Stimulated activated CD4-positive, alpha-beta T cell treated with anti-CD3 and anti-CD28 coated beads, Interleukin-12 subunit alpha, Interleukin-12 subunit beta, amount 100 ng/mL, for 24 hours (primary cell): ENCODE measurements at places on chromosomes 1 and 21.
A peak's percentile ranks its signal among the peaks of the same experiment; 100 is the strongest.

DNA sequence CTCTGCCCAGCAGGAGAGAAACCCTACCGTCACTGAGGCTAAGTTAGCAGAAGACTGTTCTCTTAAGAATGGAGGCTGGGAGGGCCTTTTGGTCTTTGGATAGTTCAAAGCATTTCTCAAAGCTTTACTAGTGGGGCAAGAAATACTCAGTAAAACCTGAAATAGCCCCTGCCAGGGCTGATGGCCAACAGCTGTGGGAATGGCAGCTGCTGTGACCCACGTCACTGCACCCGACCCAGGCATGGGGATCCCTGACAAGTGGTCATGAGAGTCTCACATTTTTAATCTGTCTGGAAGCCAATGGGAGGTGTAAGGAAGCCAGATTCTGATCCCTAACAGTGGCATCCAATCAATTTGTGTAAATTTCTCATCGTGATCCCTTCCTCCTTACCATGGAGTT is 44.5 kb upstream of the ENAH start:
- DNase-seq = no peak

DNA sequence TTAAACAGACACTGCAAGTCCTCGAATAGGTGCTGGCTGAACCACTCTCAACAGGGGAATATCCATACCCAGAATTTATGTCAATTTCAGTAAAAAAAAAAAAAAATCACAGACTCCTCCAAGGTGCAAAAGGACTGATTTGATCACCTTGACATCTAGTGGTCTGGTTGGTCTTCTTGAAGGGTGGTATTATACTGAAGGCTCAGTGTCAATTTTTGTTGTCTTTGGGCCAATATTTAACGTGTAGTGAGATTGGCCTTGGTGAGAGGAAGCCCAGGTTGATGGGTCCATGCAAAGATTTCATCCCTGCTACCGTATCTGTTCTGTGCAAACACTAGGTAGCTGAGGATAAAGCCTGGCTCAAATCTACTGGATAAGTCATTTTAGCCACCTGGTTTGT is 4.0 kb upstream of the GBP5 start:
- no peak for DNase-seq

DNA sequence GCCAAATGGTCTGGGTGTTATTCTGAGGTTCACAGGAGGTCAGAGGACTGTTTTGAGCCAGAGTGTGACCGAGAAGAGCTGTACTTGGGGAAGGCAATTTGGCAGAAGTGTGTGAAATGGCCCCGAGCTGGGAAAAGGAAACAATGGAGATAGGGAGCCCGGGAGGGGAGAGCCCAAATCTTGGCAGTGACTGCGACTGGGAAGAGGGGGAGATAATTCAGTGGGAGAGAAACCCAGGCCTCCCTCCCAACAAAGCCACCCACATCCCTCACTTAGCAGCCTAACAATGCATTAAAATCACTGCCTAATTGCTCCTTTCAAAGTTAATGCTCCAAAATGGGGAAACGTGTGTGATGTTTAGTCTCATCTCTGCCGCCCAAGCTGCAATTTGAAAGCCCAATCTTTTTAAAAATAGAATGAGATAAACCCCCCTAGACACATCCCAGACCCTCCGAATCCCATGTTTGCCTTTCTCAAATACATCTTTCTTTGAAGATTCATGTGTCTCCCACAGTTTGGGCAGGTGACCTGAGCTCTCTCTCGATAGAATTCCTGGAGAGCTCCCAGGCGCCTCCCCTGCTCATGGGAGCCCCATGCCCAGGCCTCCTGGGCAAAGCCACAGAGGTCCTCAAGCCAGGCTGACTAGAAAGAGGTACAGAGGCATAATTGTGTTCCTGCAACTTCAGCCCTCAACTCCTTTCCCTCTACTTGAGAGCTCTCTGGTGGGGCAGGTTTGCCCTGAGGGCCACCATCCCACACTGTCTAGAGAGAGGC is 17.3 kb downstream of the LRRC52 start:
- DNase-seq = no peak

DNA sequence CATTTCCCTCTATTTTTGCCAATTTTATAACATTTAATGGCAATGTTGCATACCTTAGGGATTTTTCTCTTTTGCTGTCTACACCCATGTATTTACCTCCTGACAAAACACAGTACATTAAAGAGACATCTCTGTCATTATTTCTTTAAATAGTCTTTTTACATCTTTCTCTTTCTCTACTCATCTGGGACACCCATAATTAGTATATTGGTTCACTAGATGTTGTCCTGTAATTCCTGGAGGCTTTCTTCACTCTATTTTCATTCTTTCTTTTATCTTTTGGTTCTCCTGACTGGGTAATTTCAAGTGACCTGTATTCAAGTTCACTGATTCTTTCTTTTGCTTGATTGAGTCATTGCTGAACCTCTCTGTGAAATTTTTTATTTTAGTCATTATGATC is 74.3 kb downstream of the FCRL5 start:
- DNase-seq = no peak

DNA sequence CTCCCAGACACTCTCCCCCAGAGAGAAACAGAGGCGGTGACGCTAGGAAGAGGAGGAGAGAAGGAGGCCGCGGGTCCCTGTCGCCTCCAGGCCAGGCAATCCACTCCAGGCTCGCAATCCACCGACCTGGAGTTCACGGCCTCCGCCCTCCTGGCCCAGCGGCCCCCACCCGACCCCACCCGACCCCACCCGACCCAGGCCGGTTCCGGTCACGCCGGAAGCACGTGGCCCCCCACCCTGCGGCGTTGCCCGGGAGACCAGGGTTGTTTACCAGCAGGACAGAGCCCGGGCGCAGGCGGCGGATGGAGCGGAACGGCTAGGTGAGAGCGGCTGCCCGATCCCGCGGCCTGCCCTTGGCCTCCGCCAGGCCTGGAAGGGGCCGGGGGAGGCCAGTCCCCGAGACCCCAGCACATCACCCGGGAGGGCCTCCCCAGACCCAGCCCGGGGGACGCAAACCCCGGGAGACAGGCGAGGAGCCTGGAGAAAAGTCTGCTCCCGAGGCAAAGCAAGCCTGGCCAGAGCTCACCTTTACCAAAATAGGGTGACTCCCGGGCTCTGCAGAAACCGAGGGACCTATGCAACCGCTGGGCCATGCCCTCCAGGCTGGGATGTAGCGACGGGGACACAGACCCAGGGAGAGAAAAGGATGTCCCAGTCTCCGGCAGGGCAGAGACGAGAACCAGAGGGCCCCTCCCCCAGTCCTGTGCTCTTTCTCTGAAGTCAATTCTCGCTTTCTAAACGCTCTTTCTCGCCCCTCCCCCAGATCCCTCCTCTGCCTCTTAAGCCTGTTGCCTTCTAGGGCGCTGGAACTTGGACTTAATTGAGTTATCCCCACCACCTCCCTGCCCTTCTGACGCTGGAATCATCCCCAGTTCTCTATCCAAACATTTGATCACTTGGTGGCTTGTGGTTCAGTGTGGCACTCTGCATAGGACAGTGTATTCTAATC is at the start of the genes PLA2G2C and UBXN10:
Gene PLA2G2C (minus strand): TSS at position 685 of the 949 bp plus-strand sequence. CDS start 9,155 bp downstream, outside the sequence.
Gene UBXN10 (plus strand): TSS at position 263 of the 949 bp plus-strand sequence. CDS start 4,466 bp downstream, outside the sequence.
- DNase-seq = peak; percentile 76

GRCh38 chr1:221756830-221757551 is 15.1 kb upstream of the DUSP10 start:
- no peak for DNase-seq

DNA sequence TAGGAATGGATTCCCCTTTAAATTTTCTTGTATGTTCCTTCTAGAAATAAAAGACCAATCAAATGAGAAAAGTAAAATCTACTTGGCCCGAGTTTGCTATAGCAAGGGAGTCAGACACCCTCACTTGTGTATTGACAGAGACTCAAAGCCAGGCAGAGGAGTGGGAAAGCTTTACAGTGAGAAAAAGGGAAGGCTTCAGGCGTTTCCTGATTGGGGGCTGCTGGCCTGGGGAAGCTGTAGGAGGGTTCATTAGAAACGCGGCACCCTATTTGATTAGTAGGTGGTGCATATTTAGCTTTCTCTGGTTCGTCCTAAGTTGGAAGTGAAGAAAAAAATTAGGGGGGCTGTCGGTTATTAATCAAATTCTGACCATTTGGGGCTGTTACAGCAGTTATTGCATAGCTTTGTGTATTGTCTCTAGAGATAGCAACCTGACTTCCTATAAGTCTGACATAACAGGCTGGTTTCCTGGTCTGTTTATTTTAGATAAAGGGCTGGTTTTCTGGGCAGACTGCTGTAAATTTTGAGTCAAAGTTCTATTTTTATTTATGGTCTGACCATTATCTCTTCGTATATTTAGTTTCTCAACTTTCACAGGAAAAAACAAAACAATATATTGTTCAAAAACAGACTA is 10.0 kb downstream of the SLC25A24 start:
- no peak for DNase-seq

DNA sequence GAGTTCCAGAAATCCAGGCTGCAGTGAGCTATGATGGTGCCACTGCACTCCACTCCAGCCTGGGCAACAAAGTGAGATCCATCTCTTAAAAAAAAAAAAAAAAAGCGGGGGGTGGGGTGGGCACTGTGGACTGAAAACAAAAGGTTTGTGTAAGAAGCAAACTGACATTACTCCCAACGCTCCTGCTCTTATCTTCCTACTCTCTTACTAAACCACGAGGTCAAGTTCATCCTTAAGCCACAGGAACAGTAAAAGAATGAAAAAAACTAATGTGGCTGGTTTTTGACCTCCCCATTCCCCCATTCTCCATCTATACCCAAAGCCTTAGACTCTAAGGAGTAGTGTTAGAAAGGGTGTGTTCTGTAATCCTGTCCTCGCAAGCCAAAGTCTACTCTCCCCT is 30.8 kb downstream of the TFAP2E start:
- no peak for DNase-seq

DNA sequence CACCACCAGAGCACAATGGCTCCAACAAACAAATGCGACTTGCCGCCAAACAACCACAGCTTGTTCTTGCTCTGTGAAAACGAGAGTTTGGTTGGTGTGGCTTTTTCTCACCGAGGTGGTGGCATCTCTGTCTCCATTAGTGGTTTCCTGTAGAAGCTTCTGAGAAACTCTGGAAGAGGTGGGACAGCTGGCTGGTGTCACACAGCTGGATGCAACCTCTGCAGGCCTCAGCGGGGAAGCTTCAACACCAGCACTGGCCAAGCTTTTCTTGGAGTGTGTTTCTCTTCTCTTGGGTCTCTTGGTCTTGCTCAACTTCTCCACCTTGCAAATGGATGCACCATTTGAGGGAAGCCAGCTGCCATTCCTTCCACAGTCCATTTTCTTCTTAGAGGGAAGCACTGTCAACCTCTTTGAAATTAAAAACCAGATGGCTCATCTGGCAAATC is 124.8 kb downstream of the KCNN3 start:
- peak; percentile 45 for DNase-seq

GRCh38 chr1:46301406-46301807 is 2.0 kb downstream of the LRRC41 start:
- no peak for DNase-seq

DNA sequence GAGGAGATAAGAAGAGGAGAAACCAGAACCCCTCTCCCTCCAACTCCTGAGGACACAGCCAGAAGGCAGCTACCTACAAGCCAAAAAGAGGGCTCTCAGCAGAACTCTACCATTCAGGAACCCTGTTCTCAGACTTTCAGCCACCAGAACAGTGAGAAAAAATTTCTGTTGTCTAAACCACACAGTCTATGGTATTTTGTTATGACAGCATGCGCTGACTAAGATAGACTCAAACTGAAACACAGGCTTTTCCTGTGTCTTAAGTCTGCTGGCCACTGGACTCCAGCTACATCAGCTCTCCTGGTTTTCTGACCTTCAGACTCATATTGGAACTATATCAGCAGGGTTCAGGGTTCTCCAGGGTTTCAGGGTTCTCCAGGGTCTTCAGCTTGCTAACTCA is 126.5 kb upstream of the TNFSF4 start:
- DNase-seq = no peak

- DNase-seq = no peak
Observed at GRCh38 chr1:150575072-150575489, 4.3 kb downstream of the MCL1 start.

DNA sequence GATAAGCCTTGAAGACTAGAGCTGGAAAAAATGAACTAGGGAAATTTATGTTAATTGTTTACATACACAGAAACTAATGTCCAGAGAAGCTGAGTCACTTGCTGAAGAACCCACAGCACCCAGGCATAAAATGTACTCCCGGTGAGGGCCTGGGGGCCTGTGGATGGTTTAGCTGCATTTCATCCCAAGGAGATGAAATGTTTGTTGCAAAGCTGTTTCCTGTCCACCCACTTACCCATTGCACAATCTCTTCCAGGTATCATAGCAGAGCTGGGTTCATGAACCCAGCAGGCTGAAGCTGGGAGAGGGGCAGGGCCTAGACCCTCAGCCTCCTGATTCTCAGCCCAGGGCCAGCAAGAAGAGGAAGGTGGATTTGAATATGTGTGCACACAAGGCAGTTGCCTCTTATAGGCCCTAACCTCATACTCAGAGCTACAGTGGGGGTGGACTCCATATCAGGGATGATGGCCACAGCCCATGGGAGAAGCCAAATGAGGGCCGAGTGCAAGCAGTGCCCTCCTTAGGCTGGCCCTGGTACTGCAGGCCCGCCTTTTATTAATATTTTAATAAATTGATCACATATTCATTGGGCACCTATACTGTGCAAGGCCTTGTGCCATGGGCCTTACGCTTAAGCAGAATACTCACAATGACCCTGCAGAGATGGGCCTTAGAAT is 110.8 kb downstream of the LACTBL1 start:
- no peak for DNase-seq

DNA sequence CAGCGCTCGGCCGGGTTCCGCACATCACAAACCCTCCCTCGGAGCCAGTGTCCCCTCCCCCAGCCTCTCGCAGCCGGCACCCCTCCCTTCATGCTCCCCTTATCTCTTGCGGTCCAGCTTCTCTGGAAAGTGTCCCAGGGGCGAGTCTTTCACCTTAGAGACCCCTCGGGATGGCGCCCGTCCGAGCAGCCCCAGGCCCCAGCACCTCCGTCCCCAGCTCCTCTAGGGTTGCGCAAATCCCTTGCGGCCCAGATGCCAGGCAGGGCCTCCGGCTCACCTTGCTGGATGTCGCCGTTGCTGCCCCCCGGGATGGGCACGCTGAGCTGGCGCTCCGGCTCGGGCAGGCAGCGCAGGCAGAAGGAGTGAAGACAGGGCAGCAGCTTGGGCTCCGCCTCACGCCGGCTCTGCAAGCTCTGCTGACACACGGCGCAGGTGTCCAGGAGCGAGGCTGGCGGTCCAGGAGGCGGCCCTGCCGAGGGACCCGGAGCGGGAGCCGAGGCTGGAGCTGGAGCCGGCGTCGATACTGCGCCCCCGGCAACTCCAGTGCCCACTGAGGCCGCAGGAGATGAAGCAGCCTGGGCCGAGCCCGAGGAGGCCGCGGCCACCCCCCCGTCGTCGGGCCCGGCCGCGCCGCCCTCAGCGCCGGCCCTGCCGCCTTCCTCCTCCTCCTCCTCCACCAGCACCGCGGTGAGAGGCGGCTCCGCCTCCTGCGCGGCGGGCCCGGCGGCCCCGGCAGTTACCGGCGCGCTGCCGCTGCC is 550 bp downstream of the TRIM33 start:
- peak; percentile 17 for DNase-seq

DNA sequence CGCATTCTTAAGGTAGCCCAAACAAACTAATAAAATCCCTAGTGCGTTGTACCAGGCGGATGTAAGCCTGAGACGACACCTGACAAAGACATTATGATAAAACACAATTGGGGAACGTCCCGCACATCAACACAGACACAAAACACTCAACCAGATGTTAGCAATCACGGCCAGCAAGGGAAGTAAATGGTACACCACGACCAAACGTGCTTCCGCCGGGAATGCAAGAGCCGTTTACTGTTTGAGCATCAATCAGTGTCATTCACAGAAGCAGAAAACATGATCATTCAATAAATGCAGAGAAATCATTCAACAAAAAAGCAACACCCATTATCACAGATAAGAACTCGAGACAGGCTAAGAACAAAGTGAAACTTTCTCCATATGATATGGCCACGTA is 49.4 kb upstream of the COL18A1 start:
- no peak for DNase-seq
